Glutamatergic neuron (in vitro differentiated cells): ENCODE measurements at places on chromosomes 13 and 19. TPM values are rescaled to one million over a fixed set of nuclear protein-coding genes. Genes with fewer than 3 reads are reported as not detected.

GAPDHS gene
- total RNA-seq: not detected

- DNase-seq: peak; percentile 19
Observed at GRCh38 chr13:114122127-114122511, 10.3 kb downstream of the RASA3 start.

ONECUT3 gene
- total RNA-seq: 15.4 TPM

DNA sequence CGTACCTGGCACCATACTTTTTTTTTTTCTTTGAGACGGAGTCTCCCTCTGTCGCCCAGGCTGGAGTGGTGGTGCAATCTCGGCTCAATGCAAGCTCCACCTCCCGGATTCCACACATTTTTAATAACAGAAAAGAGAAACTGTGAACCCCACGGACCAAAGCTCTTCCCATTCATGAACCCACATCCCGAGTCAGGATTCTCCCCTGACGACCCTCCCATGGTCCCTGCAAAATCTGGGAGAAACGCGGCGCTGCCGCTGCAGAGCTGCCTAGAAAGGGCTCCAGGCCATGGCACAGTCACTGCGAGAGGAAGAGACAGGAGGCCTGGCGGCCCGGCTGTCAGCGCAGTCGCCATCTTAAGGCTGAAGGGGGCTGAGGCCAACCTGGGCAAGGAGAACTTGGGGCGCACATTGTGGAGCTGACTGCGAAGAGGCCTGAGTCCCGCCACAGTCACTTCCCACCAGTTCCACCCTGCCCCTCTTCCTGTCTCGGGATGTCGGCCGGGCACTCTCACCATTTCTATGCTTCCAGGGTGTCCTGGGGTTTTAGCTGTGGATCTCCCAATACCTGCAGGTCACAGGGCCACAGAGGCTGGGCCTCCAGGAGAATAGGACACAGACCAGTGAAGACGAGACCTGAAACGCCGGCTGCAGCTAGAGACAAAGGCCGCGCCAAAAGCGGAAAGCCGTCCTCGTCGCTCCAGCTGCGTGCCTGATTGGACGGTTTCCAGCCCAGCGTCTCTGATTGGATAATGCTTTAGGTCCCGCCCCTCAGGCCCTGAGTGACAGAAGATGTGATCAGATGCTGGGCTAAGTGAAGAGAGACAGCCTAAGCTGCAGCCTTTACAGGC is 71.0 kb downstream of the ZNF486 start:
- DNase-seq: peak; percentile 94

GRCh38 chr13:75139291-75139690 is 342.7 kb downstream of the TBC1D4 start:
- no peak for DNase-seq

DNA sequence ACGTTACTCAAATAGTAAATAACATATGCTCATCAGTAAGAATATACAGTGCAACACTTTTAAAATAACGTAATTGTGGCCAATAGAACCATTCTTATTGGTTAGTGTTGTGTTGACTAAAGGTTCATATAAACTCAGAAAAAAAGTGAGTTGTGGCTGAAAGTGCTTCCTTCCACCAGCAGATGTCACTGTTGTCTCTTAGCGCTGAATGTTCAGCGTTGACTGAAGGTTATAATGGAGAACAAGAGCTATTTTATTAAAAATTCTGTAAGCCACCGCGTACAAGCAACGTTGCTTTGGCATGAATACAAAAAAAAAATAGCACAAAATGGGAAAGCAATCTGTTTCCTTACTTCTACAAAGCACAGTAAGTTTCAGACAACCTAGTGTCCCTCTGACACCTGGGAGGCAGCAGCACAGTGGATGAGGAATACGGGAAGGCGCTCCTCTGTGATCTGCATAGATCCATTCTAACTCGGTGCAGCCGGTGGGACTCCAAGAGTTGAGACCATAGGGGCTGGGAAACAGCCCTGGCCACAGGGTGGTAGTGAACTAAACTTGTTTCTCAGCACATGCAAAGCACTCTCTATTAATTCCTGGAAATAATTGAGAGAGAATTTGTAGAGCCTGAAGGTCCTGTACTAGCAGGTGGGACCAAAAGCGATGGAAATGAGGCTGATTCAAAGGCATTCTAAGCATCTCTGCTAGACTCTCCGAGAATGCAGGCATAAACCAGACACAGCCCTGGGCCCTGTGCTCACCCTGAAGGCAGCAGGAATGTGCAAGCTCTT is 23.9 kb upstream of the OXGR1 start:
- DNase-seq: peak; percentile 28

DNA sequence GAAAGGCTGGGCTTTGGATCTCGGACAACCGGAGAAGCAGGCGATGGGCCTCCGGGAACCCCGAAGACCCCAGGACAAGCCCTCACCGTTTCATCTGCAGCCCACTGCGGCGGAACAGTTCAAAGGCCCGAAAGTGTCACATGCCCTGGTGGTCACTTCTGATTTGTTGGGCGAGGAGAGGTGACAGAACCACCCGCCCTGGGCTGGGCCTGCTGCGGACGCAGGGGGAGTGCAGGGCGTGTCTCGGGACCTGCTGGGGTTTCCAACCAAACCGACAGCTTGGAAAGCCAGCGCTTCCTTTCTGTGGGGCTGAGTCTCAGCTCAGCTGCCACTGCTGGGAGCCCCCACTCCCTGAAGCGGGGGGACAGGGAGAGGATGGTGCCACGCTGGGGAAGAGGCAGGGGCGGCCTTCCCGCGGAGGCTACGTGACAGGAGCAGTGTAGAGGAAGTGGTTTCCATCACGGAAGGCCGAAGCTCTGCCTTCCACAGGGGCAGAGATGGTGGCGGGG is 22.8 kb upstream of the ZBTB7A start:
- no peak for DNase-seq

DNA sequence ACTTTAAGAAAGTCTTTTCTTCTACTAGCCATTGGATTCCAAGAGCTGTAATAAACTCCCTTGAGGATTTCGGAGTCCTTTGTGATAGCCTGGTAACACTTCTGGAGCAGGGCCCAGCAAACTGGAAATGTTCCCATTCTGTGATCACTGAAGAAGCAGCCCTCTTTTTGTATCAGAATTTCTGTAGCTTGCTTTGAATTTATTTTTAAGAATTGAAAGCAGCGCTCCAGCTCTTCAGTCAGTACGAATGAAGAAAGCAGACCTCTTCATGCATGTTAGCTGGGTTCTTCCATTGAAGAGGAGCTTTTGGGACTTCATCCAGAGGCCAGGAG is 141.5 kb downstream of the AKAP11 start:
- DNase-seq: no peak

DNA sequence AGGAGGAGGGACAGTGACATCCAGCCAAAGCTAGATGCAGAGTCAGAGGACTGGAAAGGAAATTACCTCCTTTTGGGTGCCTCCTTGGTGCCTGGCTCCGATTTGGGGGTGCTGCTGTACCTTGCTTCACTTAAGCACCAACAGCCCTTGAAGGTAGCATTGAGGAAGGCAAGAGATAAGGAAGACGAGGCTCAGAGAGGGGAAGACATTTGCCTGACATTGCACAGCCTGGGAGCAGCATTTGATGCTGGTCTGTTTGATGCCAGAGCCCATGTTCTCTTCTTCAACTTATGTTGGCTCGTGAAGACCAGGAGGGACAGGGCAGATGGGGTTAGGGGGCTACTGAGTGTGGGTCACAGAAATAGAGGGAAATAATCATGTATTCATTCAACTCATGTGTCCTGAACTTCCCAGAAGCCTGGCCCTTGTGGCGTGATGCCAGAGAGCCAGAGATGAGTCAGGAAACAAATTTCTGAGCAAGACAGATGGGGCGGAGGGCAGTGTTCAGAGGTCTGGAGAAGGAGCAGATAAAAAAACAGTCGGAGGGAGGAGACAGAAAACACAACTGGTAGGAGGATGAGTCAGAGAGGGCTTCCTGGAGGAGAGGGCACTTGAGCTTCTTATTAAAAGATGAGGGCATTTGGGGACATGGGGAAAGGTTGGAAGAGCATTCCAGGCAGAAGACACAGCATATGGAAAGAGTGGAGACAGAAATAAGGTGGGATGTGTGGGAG is 3.0 kb upstream of the C19orf81 start:
- DNase-seq: no peak

GRCh38 chr13:62357887-62358645 is 942.4 kb upstream of the PCDH20 start:
- peak; percentile 44 for DNase-seq

CDC37 gene
- 128 TPM for total RNA-seq

GRCh38 chr13:41282129-41282571 is 18.8 kb upstream of the MTRF1 start:
- no peak for DNase-seq

GRCh38 chr13:86445206-86445605 is 646.0 kb upstream of the SLITRK6 start:
- DNase-seq: no peak

- DNase-seq: peak; percentile 85
Observed at GRCh38 chr19:4803736-4804695, 12.5 kb downstream of the FEM1A start.

GRCh38 chr13:44218501-44219240 is 155.0 kb upstream of the SERP2 start:
- DNase-seq: no peak

GRCh38 chr13:54232700-54233099 is 1204.1 kb downstream of the OLFM4 start:
- DNase-seq: no peak

DNA sequence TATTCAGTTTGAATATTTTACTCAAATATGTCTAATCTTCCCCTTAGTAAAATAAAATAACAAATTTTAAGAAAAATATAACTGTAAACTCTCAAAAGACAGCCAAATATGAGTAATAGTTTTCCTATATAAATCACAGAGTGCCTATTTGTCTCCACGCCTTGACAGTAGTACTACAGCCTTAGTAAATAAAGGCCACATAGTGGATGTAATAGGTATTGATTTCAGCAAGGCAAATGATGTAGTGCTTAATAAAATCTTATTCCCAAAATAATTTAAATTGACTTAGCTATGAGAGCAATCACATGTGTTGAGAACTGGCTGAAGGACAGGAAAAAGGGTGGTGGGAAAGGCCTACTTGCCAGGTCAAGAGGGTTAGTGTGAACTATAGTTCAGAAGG is 747.2 kb downstream of the OLFM4 start:
- DNase-seq: no peak

DNA sequence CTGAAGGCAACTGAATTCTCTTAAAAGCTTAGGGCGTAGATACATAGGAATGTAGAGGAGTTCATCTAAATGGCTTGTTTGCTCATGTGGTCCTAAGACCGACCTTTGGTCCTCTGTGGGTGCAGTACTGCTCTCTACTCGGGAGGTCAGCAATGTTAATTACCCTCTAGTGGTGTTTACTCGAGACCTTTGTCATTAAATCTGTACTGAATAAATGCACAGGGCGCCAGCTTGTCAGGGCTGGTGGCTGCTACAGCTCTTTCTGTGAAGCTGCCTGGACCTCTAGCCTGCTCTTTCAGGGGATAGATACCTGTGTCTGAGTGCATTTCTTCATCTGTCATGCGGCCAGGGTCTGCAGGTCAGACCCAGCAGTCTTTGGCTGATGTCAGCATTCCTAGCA is 29.2 kb upstream of the MPHOSPH8 start:
- no peak for DNase-seq

- no peak for DNase-seq
Observed at GRCh38 chr13:113937527-113938180, 36.2 kb downstream of the C13orf46 start.
